ENCODE measurements at places on chromosomes 13 and 19.

DNA sequence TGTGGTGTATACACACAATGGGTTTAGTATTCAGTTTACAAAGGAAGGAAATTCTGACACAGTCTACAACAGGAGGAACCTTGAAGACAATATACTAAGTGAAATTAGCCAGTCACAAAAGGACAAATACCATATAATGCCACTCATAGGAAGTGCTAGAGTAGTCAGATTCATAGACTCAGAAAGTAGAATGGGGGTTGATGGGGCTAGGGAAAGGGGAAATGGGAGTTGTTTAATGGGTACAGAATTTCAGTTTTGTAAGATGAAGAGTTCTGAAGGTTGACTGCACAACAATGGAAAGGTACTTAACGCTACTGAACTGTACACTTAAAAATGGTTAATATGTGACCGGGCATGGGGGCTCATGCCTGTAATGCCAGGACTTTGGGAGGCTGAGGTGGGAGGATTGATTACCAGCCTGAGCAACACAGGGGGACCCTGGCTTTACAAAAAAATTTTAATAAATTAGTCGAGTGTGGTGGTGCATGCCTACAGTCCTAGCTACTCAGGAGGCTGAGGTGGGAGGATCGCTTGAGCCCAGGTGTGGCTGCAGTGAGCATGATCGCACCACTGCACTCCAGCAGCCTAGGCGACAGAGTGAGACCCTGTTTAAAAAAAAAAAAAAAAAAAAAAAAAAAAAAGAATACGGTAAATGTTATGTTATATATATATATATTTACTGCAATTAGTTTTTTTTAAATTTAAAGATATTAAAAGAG, 45.0 kb downstream of the SLC15A1 start:
- no peak for DNase-seq

DNA sequence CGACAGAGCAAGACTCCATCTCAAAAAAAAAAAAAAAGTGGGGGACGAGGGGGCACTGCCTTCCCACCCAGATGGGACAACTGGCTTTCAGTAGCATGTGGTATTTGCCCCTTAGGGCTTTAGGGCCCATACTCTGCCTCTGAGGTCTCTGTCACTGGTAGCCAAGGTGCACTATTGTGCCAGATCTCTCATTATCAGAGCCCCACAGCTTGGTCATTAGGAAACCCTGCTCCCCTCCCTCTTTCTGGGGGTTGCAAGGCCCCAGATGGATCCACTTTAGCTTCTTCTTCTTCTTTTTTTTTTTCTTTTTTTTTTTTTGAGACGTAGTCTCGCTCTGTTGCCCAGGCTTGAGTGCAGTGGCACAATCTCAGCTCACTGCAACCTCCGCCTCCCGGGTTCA, 11.2 kb upstream of the ZNF358 start:
- DNase-seq, result no peak

DNA sequence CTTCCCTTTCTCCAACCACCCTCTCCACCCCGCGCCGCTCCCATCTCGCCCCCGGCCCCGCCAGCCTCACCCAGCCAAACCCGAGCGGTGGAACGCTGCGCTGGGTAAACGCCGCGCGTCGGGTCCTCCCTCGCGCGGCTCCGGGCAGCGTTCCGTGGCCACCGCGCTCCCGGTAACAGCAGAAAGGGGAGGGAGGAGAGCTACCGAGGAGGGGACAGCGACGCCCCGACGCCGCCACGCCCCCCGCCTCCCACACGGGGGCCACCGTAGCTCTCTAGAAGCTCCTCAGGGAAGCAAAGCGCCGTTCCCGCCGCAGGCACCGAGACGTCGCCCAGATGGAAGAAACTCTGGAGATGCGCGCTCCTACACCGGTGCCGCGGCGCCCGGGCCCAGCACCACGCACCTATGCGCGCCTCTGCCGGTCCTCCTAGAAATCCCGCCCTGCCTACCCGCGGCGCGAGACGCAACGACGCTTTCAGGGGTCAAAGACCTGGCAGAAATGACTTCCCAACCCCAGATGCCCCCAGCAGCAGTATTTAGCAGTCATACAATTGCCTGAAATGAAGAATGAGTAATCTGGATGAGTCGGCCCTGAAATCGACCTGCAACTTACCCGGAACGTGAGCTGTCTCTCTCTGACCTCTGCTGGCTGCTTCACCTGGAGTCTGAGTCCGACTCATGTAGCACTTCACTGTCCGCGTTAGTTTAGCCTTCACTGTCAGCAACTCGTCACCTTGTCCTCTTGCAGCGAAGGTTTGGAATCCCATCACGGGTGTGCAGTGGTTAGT, at the start of gene RUBCNL:
RUBCNL (minus strand) TSS at position 189 of the 788 bp plus-strand sequence. CDS start 14,777 bp downstream, outside the sequence.
- DNase-seq, result peak; percentile 27

DNA sequence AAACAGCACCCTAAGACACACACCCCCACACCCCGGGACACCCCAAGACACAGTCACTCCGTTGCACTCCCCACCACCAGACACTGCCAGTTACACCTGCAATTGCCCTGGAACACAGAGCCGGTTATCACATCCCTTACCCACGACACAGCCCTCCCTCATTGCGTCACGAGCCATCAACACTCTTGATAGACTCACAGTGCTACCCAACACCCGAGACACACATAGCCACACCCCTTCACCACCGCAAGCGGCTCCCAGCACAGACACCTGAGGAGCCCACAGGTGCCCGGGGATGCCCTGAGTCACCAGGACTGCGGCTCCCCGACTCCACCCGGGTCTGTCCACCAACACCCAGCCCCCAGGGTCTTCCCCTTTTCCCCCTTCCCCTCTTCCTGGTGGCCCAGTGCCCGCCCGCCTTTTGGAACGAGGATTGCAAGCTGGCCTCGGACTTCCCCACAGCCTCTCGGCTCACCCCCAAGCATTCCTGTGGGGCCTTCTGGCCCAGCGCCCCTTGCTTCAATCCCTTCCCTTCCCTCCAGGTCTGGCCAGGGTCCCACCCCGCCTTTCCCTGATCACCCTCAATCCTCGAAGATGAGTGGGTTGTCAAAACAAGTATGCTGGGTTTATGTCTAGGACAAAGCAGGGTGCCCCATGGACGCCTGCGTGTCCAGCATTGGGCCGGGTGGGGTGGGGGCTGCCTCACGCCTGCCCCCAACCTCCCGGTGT, 1.7 kb upstream of the PTGER1 start:
- DNase-seq, result peak; percentile 27

- DNase-seq, result peak; percentile 29
Observed at GRCh38 chr19:18233224-18233825, 7.1 kb upstream of the PDE4C start.

GRCh38 chr19:50203281-50204080, at the start of gene MYH14:
Gene MYH14 (plus strand): TSS chr19:50203622. CDS start chr19:50210366, 6,744 bp downstream.
- peak; percentile 13 for DNase-seq

GRCh38 chr19:16397791-16398529, 73.3 kb downstream of the KLF2 start:
- DNase-seq, result peak; percentile 14

- no peak for DNase-seq
Observed at GRCh38 chr19:1880611-1881392, 4.5 kb downstream of the ABHD17A start.

- DNase-seq, result no peak
Observed at GRCh38 chr19:3193256-3194105, 7.8 kb downstream of the NCLN start.

DNA sequence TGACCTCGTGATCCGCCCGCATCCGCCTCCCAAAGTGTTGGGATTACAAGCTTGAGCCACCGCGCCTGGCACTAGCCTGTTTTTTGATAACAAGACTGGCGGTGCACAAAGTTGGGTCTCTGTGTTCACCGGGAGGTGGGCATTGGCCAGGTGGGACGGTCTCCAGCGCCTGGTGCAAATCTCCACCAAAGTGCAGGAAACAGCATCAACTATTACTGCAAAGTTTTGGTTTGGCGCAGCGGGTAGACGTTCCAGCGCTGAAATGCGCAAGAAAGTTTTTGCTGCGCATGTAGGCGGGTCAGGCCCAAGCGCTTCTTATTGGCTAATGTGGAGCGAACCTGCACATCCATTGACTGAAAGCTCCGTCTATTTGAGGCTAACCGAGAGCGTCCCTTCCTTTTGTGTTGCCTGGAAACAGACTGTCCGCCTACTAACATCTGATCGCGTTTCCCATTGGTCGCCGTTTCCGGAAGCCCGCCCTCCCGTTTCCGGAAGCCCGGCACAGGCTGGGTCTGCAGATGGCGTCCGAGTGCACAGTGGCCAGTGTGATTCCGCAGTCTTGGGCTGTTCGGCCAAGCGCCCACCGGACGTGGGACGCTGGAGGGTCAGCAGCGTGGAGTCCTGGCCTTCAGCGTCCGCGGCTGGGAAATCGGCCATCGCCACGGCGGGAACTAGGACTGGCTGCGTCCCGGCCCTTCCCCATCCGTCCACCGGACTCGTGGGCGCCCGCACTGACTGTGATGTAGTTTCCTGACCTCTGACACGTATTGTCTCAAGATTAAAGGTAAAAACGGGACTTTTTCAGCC, 53.3 kb upstream of the ZNF527 start:
- peak; percentile 91 for DNase-seq

- DNase-seq, result no peak
Observed at GRCh38 chr19:55273978-55274707, 5.8 kb downstream of the HSPBP1 start.

DNA sequence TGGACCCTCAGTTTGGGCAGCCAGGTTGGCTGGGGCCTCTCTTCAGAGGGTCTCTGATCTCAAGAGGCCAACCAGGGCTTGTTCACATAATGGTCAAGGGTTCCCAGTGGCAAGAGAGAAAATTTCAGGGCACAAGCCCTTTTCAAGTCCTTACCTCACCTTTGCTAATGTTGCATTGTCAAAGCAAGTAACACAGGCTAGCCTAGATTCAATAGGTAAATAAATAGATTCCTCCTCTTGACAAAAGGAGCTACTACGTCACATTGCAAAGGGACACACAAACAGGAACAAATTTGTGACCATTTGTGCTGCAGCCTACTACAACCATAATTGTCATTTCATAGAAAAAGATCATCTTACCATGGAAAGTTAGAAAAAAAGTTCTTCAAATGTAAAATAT, 33.9 kb upstream of the FRY start:
- DNase-seq, result no peak

GRCh38 chr19:31231237-31231636, 118.0 kb downstream of the TSHZ3 start:
- no peak for DNase-seq

GRCh38 chr19:10797078-10797477, 38.9 kb downstream of the TMED1 start:
- DNase-seq, result peak; percentile 37

GRCh38 chr13:26436914-26437313, 120.6 kb upstream of the WASF3 start:
- DNase-seq, result no peak

GRCh38 chr13:36778083-36778671, 40.8 kb upstream of the RFXAP start:
- no peak for DNase-seq

DNA sequence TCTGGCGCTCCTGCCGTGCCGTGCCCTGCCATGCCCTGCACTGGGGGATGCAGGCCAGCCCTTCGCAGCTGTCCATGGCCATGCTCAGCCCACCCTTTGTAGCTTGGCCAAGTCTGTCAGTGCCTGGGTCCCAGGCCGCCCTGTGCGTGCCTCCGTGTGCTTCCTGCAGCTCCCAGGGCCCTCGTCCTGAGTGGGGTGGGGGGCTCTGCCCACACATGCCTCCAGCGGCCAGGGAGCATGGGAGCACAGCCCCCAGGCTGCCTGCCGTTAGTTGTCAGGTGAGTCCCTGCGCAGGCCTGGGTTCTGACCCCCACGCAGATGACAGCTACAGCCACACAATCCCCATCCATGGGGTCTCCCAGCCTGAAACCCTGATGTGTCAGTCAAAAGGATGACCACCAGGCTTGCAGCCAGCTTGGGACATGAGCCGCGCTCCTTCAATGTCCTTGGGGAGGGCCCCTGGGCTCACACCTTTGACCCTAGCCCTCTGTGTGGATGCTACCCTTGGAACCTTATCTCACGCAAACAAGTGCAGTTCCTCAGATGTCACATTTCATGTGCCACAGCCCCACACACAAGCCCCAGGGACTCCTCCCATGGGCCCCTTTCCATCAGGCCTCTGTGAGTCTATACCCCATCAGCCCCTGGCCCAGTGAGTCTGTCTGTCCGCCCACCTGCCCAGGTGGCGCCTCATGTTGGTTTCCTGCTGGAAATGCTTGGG, 24.5 kb downstream of the TMED1 start:
- no peak for DNase-seq

DNA sequence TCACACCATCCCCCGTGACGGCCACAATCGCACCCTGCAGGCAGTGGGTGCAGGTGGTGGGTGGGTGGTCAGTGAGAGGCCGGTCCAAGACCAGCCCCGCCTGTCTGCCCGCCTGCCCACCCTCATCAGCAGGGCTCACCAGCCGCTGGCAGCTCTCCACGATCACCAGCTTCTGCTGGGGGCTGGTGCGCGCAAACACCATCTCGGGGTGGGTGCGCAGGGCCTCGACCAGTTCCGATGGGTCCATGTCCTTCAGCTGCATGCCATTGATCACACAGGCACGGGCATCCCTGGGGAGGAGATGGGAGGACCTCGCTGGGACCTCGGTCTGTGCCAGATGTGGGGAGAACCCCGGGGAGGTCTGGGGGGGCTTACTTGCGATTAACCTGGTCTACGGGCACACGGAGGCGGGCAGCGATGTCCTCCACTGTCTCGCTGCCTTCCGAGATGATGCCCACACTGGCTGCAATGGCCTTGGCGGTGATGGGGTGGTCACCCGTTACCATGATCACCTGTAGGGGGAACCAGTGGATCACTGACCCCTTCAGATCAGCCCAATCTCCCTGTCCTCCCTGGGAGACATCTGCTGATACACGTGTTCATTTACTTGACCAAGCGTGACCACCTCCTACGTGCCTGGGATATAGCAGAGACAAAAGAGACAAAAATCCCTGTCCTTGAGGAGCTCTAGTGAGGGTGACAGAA, 8.0 kb downstream of the ATP4A start:
- no peak for DNase-seq

DNA sequence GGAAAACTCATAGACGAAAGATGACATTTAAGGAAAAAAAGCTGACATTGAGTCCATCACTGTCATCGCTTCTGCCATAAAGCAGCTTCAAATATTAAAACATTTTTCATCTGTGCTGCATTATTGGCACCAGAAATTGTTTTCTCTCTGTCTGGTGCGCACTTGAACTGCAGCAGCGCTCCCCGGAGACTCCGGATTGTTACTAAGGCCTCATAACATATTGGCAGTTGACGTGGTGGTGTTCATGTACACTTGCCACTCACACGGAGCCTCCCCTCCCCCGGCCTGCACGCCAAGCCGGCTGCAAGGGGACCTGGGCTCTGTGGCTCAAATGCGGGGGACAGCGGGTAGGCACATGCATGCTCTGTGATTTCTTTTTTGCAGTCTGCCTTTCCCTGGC, 203.2 kb downstream of the TSHZ3 start:
- DNase-seq, result no peak

GRCh38 chr13:20387006-20387405, 138.7 kb downstream of the CRYL1 start:
- no peak for DNase-seq

Measured in naive thymus-derived CD8-positive, alpha-beta T cell (primary cell).